Breast epithelium (tissue), 4 donors: ENCODE measurements at places on chromosomes 13 and 19.

- no peak for DNase-seq
Observed at GRCh38 chr19:42270346-42271044, 1.4 kb downstream of the CIC start.

GRCh38 chr19:54399189-54399588 is 16.1 kb upstream of the TTYH1 start:
- no peak for DNase-seq

GRCh38 chr13:22589880-22590279 is 590.9 kb upstream of the SGCG start:
- DNase-seq, result no peak

DNA sequence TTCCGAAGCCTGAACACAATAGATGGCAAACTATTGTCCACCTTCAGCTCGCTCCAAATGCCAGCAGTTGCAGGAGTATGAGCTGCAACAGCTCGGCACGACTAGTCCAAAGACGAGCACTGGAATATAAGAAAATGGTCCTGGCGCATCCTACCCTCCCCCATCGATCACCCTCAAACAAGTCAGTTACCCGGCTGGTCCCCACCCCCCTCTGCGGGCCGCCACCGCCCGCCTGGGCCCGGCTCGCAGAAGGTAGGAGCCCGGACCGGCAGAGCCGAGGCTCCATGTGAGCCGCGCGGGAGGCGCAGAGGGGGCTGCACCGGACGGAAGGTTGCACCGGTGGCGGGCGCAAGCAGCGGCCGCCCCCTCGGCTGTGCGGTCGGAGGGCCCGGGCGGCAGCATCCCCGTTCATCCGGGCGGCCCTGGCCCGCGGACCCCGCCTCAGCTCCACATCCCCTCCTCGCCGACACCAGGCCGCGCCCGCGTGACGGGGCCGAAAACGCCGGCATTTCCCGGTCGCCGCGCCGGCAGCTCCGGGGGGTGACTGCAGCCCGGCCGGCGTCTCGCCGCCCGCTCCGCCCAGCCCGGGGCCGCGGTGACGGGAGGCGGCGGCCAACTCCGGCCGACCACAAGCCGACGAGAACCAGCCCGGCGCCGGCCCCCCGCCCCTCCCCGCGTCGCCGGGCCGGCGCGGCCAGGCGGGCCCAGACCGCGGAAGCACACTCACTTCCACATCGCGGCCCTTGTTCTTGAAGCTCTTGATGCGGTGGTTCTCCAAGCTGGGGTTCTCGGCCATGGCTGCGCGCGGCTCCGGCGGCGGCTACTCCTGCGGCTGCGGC is 552 bp downstream of the KPNA3 start:
- DNase-seq, result no peak

DNA sequence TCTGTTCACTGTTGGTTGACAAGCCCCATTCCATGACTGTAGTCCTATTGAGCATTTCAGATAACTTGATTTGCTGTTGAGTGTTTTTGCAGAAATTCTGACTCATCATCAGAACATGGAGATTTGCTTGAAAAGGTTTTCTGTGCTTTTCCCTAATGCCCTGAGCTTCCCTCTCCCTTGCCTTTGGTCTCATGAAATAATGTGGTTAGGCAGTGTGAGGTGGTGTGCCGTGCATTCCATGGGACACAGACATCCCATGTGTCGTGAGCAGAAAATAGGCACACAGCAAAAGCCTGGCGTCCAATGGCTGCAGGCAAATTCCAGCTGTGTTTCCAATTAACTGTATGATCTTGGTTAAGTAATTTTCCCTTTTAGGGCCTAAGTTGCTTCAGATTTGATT is 197.4 kb downstream of the DLEU7 start:
- DNase-seq, result no peak

GRCh38 chr19:2923510-2923909 is 21.3 kb downstream of the ZNF77 start:
- DNase-seq, result no peak

DNA sequence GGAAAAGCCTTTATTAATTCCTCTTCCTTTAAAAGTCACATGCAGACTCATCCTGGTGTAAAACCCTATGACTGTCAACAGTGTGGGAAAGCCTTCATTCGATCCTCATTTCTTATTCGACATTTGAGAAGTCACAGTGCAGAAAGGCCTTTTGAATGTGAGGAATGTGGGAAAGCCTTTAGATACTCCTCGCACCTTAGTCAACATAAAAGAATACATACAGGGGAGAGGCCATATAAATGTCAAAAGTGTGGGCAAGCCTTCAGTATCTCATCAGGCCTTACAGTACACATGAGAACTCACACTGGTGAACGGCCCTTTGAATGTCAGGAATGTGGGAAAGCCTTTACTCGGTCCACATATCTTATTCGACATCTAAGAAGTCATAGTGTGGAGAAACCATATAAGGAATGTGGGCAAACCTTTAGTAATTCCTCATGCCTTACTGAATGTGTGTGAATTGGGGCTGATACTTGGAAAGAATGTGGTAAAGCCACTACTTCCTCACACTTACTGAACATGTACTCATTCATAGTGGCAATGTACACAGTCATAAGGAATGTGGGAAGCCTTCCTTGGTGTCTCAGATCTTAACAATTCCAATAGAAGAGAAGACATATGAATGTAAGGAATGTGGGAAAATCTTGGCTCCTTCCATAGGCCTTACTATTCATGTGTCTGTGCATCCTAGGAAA is 18.8 kb downstream of the ZNF559 start:
- no peak for DNase-seq

GRCh38 chr13:95713651-95714050 is 36.7 kb downstream of the DNAJC3 start:
- DNase-seq, result no peak

GRCh38 chr13:35855531-35856019 is 275.6 kb downstream of the DCLK1 start:
- DNase-seq, result no peak

- DNase-seq, result no peak
Observed at GRCh38 chr13:25761041-25761440, 290.8 kb downstream of the SHISA2 start.

- no peak for DNase-seq
Observed at GRCh38 chr19:45306518-45307027, 16.1 kb downstream of the CKM start.

GRCh38 chr19:52138983-52139251 is 821 bp downstream of the ZNF616 start:
- no peak for DNase-seq

- DNase-seq, result no peak
Observed at GRCh38 chr19:10433131-10433536, 12.8 kb downstream of the PDE4A start.

GRCh38 chr19:14333101-14333871 is 48.0 kb upstream of the ADGRE5 start:
- no peak for DNase-seq

DNA sequence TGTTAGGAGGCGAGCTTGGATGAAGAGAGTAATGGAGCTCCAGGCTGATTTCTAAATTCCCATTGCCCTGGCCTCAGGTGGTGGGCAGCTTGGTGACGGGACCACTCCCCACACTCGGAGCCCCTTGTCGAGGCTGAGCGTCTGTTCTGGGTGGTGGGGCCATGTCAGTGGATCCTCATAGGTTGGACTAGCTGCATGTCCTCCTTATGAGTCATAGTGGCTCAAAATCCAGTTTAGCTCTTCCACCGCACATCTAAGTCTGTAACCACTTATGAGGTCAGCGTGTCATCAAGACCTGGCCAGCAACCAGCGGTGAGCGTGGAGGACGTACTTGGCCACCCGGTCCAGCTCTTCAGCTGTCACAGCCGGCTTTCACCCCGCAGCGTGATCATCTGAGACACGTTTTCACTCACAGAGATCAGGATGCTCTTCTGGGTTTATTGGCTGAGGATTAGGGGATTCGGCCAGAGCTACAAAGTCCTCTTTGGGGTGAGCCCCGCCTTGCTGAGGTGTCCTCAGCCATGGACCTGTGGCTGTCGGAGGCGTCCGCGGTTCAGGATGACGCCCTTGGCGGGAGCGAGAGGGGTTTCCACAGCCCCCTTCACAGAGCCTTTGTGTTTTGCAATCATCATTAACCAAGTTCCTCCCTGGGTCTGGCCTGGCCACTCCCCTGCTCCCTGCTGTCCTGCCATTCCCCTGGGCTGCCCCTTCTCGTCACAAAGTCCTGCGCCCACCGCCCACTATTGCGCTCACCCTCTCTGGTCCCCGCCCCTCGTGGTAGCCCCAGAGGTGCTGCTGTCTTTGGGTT is 41.9 kb downstream of the ADPRHL1 start:
- DNase-seq, result peak; percentile 27

DNA sequence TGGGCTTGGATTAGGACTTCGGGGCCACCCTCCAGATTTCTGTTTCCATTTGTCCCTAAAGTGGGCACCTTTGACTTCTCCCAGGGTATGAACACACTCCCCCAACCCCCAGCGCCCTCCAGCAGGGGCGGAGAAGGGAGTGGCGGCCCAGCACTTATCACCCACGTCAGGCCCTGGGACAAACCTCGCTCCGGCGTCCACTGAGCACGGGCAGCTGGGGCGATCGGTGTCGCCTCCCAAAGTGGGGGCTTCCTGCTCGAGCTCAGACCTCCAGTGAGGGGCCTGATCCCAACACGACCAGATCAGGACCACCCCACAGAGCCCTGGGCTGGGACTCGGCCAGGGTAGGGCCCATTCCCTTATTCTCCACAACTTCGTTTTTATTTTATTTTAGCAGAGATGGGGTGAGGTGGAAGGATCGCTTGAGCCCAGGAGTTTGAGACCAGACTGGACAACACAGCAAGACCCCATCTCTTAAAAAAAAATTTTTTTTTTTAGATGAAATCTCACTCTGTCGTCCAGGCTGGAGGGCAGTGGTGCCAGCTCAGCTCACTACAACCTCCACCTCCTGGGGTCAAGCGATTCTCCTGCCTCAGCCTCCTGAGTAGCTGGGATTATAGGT is 3.7 kb upstream of the TCF3 start:
- no peak for DNase-seq

GRCh38 chr13:74452881-74453280 is 318.7 kb upstream of the KLF12 start:
- no peak for DNase-seq

DNA sequence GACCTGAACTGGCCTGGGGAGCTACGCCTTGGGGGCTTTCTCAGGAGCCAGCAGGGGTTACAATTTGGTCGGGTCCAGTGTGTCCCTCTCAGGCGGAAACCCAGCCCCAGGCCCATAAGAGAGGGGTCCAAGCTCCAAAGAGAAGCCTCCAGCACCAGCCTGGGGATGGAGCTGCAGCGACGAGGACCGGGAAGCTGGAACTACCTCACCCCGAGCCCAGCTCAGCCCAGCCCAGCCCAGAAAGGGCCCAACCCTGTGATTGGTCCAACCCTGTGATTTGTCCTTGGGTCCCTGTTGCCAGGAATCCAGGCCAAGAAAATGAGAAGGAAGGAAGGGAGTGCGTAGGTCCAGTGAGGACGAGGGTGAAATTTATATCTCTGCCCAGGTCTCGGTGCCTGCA is 24.1 kb downstream of the CLEC4M start:
- DNase-seq, result no peak

- no peak for DNase-seq
Observed at GRCh38 chr19:37979547-37980082, 72.6 kb downstream of the SIPA1L3 start.

- DNase-seq, result no peak
Observed at GRCh38 chr19:39768786-39769185, 9.9 kb upstream of the LEUTX start.

GRCh38 chr13:102825400-102825799 is 20.4 kb upstream of the ERCC5 start:
- no peak for DNase-seq

DNA sequence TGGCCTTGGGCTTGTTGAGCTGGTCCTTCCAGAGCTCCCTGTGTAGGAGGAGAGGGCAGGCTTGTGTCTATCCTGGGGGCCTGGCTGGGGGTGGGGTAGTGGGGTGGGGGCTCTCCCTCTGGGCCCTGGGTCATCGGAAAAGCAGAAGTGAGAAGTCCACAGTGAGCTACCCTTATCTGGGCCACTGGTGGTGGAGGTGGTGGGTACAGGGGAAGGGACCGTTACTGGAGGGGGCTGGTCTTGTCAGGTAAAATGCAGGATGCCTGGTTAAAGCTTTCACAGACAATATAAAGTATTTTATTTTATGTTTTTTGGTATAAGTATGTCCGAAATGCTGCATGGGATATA is 342 bp upstream of the SIGLEC10 start:
- no peak for DNase-seq

GRCh38 chr13:77719128-77719527 is 21.6 kb downstream of the SLAIN1 start:
- no peak for DNase-seq

GRCh38 chr19:53555352-53555751 is 17.4 kb downstream of the ZNF331 start:
- no peak for DNase-seq

GRCh38 chr13:114115796-114116195 is 16.6 kb downstream of the RASA3 start:
- DNase-seq, result peak; percentile 2

- DNase-seq, result no peak
Observed at GRCh38 chr13:68023838-68024581, 793.9 kb upstream of the PCDH9 start.

- no peak for DNase-seq
Observed at GRCh38 chr19:11205939-11206570, 8.7 kb upstream of the KANK2 start.

- DNase-seq, result no peak
Observed at GRCh38 chr13:56736966-56737365, 403.8 kb upstream of the PRR20A start.

DNA sequence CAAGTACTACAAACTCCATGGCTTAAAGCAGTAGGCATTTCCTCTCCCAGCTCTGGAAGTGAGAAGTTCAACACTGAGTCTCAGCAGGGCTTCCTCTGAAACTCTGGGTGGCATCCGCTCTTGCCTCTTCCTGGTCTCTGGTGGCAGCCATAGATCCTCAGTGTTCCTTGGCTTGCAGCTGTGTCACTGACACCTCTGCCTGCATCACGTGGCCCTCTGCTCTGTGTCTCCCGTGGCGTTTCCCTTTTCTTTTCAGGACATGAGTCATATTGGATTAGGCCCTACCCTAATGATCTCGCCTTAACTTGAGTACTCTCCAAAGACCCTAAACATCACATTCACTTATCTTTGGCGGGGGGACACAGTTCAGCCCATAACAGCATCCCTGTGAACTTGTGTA is 466.7 kb downstream of the MYO16 start:
- DNase-seq, result no peak

- DNase-seq, result no peak
Observed at GRCh38 chr19:47644199-47644598, 35.3 kb downstream of the BICRA start.

GRCh38 chr19:10517361-10517759 is at the start of gene S1PR5:
TSS of gene S1PR5 (minus strand) at chr19:10517447. CDS start at chr19:10515011, 2,436 bp downstream.
- DNase-seq, result no peak

GRCh38 chr19:42313096-42313839 is at the start of gene TMEM145:
TSS of gene TMEM145 (plus strand) at chr19:42313309. CDS start at chr19:42313377, 68 bp downstream.
- no peak for DNase-seq

DNA sequence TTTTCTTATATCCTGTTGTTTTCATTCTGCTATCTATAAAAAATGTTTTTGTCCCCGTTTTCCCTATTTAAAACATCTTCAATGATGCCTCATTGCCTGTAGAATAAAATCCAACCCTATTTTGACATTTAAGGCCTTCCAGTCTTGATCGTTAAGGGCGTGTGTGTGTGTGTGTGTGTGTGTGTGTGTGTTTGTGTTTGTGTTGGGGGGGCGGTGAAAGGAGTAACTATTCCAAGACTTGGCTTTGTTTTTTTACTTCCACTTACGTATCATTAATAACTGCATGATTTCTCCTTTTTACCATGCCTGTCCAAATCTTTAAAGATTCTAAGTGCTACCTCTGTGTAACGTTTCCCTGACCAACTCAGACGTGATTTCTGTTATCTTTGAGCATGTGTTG is 784 bp downstream of the PIBF1 start:
- no peak for DNase-seq

- no peak for DNase-seq
Observed at GRCh38 chr19:45439190-45439568, 15.5 kb upstream of the ERCC1 start.

- no peak for DNase-seq
Observed at GRCh38 chr13:100235311-100235901, 146.5 kb downstream of the PCCA start.
